Kidney epithelial cell (primary cell): ENCODE measurements at places on chromosomes 7 and 10.

DNA sequence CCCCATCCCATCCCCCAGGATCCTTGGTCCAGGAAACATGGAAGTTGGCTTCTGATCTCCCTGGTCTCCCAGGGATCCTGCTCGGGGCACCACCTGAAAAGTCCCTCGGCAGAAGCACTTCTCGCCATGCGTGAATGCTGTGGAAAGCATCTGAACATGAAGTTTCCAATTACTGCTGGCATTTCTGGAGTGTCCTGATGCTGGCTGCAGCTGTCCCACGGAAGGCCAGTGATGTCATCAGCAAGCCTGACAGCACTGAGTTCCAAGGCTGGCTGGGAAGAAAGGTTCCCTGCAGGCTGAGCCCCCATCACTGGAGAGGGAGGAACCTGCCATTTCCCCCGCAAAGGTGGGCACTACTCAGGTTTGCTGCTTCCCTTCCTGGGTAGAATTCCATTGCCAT, 71.4 kb downstream of the KCNMA1 start:
- no peak for DNase-seq

GRCh38 chr10:46245381-46245900, 41.4 kb upstream of the ANTXRL start:
- no peak for DNase-seq

DNA sequence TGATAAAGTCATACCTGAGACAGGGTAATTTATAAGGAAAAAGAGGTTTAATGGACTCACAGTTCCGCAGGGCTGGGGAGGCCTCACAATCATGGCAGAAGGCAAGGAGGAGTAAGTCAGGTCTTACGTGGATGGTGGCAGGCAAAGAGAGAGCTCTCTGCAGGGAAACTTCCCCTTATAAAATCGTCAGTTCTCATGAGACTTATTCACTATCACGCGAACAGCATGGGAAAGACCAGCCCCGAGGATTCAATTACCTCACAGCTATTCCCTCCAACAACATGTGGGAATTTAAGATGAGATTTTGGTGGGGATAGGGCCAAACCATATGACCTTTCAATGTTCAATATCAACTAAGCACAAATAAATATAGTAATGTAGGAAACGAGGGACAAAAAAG, 559.4 kb upstream of the KCND2 start:
- DNase-seq: no peak

- no peak for DNase-seq
These were observed 234.1 kb downstream of the FOXP2 start for GRCh38 chr7:114648680-114649079.

DNA sequence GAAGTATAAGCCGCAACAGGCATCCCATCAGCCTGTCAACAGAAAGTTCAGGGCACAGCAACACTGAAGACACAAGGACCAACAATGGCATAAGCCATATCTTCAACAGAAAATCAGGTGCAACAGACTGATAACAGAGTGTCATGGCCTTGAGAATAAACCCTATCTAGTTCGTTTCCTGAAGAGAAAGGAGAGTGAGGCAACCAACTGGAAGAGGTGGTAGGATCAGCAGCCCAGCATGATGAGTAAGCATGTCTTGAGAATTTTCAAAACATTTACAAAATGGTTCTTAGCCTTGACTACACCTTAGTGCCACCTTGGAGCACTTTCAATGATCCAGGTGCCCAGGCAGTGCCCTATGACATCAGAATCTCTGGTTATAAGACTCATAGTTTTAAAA, 290.2 kb upstream of the SEMA3C start:
- DNase-seq: no peak

DNA sequence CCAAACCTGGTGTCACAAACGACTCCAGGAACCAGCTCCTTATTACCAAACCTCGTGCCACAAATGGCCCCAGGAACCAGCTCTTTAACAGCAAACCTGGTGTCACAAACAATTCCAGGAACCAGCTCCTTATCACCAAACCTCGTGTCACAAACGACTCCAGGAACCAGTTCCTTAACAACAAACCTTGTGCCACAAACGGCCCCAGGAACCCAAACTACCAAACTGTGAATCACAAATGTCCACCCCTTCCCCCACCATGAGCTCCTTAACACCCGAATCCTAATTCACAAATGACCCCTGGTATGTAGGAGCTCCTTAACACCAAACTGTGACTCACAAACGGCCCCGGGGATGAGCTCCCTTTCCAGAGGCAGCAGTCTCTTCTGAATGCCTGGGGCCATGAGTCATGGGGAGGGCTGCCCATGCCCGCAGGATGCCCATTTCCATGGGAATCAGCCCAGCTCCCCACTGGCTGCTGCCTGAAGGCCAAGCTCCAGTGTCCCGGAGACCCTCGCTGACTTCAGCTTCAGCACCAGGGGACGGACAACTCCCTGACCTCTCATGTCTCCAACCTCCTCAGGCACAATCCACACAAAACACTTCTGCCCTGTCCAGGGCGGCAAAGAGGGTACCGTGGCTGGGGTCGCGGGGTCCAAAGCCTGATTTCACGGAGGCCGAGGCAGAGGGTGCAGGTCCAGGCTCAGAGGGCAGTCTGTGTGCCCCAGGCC, 213.1 kb downstream of the ELFN1 start:
- peak; percentile 81 for DNase-seq

GRCh38 chr10:79053481-79054202, 15.1 kb upstream of the ZMIZ1 start:
- no peak for DNase-seq

- no peak for DNase-seq
These were observed 149.8 kb downstream of the PTPN20 start for GRCh38 chr10:47060993-47061500.

GRCh38 chr10:74164716-74165529, 13.9 kb downstream of the ADK start:
- no peak for DNase-seq
